Activated T-cell treated with anti-CD3 and anti-CD28 coated beads, Interleukin-2, amount 50 U/mL, for 24 hours (primary cell): ENCODE measurements at places on chromosomes 6 and 20.

GRCh38 chr6:167529444-167530335 is 204.8 kb downstream of the TTLL2 start:
- DNase-seq: no peak

DNA sequence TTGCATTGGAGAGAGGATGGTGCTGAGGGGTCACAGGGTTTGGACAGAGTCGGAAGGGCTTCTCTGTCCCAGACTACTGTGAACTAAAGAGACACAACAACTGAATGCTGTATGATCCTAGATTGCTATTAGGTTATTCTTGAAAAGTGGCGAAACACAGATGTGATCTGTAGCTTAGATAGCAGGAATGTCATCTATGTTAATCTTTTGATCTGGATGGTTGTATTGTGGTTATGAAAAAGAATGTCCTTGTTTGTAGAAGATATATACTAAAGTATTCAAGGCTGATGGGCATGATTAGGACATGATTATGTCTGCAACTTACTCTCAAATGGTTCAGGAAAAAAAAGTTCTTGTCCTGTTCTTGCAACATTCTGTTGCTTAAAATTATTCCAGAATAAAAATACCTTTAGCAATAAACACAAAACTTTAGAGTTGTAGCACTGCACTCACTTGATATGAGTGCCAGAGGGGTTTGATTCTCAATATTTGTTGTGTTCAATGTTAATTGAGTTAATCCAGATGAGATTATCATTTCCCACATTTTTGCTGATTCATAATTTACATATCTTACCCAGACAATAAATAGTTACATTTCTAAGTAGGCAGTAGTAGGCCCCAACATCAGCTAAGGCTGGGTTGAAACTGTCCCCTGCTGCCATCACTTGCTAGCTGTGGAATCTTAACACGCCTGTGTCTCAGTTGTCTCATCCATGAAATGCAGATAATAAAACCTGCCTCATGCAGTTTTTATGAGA is 645.2 kb downstream of the KIF16B start:
- DNase-seq: no peak

- DNase-seq: no peak
Observed at GRCh38 chr6:1346558-1347091, 34.7 kb downstream of the FOXQ1 start.

DNA sequence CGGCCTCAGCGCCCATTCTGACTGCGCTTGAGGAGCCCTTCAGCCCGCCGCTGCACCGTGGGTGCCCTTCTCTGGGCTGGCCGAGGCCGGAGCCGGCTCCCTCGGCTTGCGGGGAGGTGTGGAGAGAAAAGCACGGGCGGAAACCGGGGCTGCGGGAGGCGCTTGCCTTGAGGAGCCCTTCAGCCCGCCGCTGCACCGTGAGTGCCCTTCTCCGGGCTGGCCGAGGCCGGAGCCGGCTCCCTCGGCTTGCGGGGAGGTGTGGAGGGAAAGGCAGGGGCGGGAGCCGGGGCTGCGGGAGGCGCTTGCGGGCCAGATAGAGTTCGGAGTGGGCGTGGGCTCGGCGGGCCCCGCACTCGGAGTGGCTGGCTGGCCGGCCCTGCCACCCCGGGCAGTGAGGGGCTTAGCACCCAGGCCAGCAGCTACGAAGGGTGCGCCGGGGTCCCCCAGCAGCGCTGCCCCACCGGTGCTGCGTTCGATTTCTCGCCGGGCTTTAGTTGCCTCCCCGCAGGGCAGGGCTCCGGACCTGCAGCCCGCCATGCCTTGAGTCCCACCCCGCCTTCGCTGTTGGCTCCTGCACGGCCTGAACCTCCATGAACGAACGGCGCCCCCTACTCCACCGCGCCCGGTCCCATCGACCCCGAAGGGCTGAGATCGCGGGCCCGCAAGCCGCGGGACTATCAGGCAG is 45.7 kb upstream of the MCUR1 start:
- no peak for DNase-seq

DNA sequence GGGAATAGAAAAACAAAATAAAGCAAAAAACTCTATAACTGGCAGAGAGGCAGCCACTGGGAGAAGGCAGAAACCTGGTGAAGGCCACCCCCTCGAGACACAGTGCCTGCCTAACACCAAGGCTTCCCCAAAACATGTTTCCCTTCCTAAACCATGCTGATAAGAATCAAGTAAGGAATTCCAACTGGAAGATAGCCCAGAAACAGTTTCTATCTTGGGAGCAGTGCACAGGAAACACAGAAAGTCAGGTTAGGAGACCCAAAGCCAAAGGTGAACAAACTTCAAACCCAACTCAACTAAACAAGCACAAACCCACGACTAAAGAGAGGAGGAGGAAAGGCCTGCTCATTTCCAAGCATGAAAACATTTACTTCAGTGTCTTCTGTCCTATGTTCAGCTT is 433.7 kb upstream of the RGS17 start:
- no peak for DNase-seq

DNA sequence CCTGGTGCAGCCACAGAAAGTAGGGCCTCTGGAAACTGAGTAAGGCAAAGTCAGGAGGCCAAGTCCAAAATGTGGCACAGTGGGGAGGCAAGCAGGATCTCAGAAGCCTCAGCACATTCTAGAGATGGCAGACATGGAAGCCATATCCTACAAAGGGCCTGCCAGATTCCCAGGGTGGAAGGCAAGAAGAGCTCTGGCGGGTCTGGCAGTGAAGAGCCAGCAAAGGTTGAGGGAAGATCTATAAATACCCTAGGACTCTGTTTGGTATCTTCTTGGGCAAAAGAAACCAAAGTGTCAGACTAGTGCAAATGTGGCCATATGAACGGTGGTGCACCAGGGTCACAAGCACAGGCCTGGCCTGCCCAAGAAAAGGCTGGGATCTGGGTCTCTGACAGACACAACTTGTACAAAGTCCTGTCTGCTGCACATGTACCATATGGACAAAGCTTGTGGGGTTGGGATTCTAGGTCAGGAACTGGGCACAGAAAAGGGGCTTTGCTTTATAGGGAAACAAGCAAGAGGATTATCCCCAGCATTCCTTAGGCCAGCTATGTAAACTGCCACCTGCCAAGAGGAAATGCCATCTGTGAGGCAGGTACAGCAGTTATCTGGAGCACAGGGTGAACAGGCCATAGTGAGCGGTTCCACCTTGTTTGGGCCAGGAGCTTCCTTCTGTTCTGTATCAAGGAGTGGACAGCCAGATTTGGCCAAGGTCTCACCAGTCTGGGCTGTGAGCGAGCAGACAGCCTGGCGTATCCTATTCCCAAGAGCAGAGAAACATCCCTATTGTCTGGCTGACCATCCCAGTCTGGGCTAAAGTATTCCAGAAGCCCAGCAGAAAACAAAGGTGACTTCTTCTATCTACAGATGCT is 36.3 kb upstream of the SLC4A11 start:
- no peak for DNase-seq

GRCh38 chr6:25137480-25137879 is 141.7 kb upstream of the CARMIL1 start:
- DNase-seq: no peak

- no peak for DNase-seq
Observed at GRCh38 chr20:17882834-17883591, 85.6 kb downstream of the SNX5 start.

- DNase-seq: peak; percentile 77
Observed at GRCh38 chr20:63178889-63179686, 36.8 kb downstream of the YTHDF1 start.

DNA sequence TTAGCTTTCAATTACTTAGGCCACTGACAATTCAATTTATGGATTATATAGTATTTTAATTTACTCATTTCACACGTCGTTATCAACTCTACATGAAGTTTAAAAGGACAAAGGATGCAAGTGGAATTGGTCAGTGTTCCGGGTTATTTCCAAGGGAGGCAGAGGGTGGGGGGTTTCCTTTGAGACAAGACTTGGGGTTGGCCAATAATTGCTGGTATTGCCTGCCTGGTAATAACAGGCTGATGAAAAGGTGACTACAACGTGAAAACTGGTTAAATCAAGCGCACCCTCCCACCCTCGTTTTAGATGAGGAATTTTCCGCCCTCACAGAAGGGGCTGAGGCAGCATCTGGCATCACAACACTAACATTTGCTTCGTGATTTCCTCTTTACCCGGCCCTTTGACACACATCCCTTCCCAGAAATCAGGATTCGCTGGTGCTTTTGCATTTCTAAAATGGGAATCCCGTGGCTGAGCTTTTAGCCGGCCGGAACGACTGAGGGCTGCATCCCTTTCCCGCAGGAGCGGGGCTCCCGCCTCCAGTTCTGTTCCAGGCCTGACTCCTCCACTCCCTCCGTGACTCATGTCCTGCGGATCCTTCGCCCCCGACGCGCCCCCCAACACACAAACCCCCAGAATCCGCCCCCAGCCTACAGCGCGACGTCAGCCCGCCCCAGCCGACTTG is 999 bp upstream of the PIM1 start:
- DNase-seq: no peak

- DNase-seq: no peak
Observed at GRCh38 chr6:163773646-163774045, 359.1 kb downstream of the QKI start.

DNA sequence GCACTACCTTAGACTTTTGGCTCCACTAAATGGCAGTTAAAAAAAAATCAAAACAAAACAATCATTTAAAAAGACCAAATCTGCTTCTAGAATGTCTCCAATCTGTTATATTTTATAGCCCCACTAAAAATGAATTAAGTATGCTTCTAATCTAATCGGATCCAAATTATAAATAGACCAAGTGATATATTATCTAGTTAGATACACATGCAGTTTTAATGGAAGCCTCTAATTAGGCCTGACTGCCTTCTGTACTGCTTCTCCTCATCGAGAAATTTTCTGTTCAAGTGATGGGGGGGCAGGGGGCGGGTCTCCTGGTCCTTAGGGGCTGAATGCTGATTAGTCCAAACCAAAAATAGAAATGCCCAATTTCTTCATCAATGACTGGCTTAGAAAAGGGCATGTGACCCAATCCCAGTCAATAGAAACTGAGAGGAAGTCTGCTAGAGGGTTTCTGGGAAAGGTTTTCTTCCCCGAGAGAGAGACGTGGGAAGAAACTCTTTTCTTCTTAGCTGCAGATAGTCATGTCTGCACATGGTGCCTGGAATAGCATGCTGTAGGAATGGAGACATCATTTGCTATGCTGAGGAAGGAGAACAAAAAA is 6.9 kb downstream of the SESN1 start:
- DNase-seq: no peak

- no peak for DNase-seq
Observed at GRCh38 chr6:150118627-150119026, 24.2 kb upstream of the PPP1R14C start.

DNA sequence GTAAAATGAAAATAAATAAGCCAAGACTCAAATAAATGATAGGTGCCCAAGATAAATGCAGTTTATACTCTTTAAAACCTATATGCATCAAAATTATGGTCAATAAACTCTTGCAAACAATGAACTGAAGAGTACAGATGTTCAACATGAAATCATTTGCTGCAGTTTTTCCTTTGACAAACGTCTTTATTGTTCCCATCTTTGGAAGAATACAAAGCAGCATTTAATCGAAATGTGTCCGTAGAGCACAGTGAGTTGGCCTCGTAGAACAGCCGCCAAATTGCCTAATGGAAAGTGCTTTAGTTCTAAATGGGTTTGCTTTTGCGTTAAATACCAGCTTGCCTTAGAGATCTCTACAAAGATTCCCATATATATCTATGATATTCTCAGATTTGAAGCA is 447.4 kb downstream of the PKHD1 start:
- DNase-seq: no peak

DNA sequence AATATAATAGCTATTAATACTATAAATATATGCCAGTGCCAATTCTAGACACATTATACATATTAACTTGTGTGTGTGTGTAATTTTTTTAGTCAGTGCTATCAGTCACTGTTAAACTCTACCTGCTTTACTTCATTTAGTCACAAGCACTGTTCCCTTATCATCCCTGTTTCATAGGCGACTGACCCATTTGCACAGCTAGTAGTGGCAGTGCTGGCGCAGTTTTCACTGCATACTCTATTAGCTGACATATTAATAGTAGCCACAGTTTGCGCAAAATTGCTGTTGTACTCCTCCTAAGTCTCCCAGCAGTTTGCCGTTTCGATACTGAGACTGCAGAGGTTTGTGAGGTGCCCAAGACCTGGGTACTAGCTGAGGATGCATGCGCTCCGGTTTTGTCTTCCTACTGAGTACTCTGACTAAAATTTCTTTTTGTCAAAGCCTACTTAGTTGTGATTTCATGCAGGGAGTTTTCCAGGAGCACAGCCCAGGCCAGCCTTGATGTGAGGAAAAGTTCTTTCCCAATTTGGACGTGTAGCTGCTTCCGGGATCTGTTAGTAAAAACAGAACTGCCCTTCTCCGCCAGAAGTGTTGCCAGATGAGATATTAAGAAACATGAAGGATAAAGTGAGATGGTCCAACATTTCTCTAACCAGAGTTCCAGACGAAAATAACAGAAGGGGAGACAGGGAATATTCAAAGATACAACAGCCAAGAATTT is 5.6 kb downstream of the BAG2 start:
- DNase-seq: no peak

DNA sequence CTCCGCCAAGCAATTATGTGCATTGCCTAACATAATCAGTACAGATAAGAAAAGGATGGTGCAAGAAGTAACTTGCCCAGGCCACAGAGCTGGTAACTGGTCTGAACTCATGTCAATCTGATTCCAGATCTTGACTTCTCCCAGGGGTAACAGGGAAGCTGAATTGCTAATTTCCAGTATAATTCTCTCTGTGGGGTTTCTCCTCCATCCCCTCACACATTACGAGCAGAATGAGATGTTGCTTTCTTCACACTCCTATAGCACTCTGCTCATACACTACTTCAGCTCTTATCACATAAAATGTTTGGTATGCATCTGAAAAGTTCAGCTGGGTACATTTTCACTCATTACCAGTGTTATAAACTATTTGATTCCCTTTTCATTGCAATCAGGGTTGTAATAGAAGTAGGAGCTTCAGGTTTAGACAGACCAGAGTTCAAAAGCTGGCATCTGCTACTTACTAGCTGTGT is 24.0 kb upstream of the LRRC1 start:
- no peak for DNase-seq

- DNase-seq: no peak
Observed at GRCh38 chr20:41248368-41249024, 69.0 kb downstream of the ZHX3 start.

DNA sequence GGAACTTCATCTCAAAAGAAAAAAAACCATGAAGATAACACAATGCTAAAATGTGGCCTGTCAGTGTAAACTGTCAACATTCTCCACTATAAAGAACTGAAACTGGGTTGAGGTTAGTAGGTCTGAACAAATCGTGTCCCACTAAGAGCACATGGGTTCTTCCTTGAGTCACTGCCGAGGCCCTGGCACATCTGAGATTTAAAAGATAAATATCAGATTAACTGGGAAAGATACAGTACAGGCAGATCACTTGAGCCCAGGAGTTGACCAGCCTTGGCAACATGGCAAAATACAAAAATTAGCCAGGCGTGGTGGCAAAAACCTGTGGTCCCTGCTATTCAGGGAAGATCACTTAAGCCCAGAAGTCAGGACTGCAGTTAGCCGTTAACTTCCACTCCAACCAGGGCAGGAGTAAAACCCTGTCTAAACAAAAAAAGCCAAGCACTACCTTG is 5.6 kb downstream of the EEF1A1 start:
- DNase-seq: peak; percentile 58

DNA sequence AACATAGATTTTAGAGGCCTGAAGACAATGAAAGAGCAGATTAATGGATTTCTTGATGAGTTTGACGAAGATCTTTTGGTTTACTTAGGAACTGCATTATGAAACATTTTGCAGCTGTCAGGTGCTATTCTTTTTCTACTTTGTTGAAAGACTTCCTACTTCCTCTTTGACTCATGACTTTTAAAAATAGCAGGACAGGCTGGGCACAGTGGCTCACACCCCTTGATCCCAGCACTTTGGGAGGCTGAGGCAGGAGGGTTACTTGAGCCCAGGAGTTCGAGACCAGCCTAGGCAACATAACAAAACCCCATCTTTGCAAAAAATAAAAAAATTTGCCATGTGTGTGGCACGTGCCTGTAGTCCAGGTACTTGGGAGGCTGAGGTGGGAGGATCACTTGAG is 52.0 kb downstream of the ITCH start:
- DNase-seq: no peak
